Anterior cingulate cortex (tissue), 58 donors: ENCODE measurements at places on chromosomes 1 and 21.
A peak's percentile ranks its signal among the peaks of the same experiment; 100 is the strongest.

GRCh38 chr21:25801217-25802014, 66.6 kb downstream of the GABPA start:
- DNase-seq = peak; percentile 21

DNA sequence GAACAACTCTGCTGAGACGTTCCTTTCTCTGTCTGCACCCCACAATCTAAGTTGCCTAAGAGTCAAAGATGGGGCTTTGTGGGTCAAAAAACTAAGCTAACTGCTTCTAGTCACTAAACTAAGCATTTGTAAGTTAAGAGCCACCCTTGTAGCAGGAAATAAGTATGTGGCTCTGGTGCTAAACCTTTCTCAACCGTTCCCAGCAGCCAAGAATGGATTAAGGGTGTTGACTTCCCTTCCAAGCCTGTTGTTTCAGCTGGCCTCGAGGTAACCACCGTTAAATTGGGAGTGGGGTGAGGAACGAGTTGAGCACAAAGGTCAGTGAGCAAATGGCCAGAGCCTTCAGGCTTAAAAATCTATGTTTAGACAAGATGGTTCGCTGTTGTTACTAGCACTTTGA, 169.1 kb downstream of the TRIM33 start:
- DNase-seq = no peak

GRCh38 chr21:30083225-30083945, 83.2 kb downstream of the CLDN17 start:
- no peak for DNase-seq

DNA sequence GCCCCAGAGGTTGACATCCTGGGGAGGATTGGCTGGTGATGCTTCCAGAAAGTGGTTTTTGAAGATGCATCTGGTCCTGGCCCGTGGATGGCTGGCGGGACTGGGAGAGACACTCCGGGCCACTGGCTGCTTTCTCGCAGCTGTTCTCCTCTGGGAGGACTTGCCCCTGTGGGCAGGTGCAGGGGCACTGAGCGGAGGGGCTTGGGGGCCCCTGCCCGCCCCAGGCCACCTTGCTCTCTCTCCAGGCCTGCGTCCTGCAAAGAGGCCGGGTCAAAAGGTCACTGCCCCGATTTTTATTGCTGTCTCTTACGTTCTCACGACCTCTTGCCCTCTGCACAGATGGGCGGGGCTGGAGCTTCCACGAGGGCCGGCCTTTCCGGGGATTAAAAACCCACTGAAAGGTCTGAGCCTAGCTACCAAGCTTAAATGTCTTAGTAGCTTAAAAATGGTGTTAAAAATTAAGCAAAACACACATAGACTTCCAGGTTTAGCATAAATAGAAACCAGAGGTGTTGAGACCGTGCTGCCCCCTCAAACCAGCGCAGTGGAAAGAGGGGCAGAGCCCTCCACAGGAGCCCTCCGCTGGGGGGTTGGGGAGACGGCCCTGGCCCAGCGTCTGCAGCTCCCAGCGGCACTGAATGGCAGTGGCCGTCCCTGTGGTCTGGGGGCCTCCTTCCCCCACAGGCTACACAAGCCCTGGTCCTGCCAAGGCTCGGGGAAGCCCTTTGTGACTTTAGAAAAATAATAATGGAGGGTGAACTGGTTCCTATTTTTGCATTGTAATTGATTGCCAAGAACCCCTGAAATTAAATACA, 43.9 kb downstream of the SKI start:
- DNase-seq = no peak

- peak; percentile 6 for DNase-seq
These were observed at the start of gene B3GALT6 for GRCh38 chr1:1232208-1232795. Gene B3GALT6 (plus strand): TSS chr1:1232237. CDS start chr1:1232279, 42 bp downstream.

- no peak for DNase-seq
These were observed 3.9 kb upstream of the CNIH3 start for GRCh38 chr1:224612246-224612645.

DNA sequence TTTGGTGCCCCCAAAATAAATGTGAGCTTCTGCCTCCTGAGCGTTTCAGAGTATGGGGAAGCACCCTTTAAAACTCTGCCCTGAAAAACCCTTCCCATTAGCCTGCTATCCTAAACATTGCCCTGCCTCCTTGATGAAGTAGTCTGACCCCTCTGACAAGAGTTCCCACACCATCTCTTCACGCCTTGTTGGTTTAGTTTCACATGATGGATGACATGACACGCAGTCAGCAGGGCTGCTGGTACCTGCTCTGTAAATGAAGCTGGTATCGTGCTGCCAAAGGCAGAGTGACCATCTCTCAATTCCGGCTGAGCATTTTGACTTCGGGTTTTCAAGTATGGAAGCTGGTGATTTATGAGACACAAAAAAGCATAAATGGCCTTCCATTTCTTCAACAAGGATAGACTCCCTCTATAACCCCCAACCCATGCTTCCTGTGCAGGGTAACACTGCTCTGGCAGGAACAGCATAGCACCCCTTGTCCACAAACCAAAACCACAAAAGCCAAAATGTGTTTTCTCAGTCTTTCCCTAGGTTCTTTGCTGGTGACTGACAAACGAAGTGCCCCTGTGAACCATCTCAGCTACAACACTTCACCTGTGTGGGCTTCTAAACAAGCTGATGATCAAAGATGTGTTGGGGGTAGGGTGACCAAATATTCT, 444.6 kb downstream of the NUF2 start:
- no peak for DNase-seq

- no peak for DNase-seq
These were observed 201.3 kb downstream of the NCAM2 start for GRCh38 chr21:21199342-21200102.

GRCh38 chr1:169022648-169023047, 83.8 kb upstream of the ATP1B1 start:
- DNase-seq = no peak

- DNase-seq = no peak
These were observed 37.0 kb upstream of the PUM1 start for GRCh38 chr1:31102501-31102950.

DNA sequence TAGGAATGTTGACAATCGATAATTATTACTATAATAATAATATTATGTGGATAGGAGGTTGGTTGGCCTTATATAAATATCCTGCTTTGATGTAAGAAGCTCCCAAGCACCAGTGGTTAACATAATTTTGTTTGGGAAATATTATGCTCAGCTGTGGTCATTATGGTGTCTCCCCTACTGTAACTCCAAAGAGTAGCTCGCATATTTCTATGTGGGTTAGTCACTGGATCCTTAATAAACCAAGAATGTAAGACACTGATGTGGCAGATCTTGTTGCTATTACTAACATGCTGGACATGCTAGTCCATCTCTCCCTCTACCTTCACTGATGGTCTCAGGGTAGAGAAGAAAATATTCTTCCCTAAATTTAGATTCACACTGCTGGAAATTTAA, 79.2 kb upstream of the RALGPS2 start:
- no peak for DNase-seq

- DNase-seq = no peak
These were observed 18.0 kb downstream of the UBE2T start for GRCh38 chr1:202323731-202324130.

DNA sequence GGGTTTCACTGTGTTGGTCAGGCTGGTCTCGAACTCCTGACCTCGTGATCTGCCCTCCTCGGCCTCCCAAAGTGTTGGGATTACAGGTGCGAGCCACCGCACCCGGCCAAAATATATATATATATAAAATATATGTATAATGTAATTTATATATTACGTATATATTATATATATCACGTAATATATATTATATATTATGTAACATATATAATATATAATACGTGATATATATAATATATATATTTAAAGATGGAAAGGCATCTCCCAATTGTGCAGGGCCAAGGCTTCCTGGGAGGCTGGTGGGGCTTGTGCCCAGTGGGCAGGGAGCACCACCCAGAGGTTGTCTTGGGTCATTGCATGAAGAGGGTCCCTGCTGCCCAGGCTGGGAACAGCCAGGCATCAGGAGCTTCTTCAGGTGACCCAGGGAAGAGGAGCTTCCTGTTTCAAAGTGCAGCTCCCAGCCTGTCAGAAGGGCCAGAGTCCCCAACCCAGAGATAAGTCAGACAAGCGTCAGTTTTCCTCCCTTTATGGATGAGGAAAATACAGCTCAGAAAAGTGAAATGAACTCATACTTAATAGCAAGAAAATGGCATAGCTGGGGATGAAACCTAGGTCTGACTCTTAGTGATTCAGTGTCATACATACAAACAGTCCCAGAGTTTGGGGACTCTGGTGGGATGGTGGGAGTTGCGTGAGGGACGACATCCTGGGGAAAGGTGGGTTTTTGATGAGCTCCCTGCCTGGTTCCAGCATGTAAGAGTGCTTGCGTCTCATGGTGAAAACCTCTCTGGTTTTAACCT, 12.0 kb downstream of the UBE2Q1 start:
- peak; percentile 20 for DNase-seq

DNA sequence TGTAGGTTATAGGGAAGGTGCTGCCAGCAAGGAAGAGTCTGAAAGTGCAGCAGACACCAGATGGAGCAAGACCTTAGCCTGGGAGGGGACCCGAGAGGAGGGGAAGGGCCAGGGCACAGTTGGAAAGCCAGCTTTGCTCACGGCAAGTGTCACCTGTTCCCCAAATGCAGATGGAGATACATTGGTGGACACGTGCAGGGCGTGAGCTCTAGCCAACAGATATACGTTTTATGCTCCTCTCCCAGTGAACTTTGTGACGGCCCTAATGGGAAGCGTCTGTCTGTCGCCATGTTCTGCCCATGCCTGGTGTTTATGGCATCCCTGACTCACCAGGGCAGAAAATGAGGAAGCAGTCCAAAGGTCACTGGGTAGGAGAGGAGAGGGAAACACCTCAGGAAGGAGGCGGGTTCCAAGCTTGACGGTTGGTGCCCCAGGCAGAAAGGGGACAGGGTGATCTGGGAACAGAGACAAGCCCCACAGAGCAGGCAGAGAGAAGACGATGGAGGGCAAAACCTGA, 7.6 kb downstream of the GPA33 start:
- DNase-seq = no peak

DNA sequence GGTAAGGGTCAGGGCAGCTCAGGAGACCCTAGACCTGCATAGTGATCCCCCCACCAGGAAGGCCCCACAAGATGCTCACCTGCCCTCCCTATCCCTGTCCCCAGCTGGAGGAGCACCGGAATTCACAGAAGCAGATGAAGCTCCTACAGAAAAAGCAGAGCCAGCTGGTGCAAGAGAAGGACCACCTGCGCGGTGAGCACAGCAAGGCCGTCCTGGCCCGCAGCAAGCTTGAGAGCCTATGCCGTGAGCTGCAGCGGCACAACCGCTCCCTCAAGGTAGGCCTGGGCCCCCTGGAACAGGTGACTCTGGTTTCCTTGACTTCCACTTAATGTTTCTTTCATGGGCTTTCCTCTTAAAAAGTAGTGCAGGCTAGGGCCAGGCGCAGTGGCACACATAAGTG, 8.4 kb downstream of the TXLNA start:
- no peak for DNase-seq

DNA sequence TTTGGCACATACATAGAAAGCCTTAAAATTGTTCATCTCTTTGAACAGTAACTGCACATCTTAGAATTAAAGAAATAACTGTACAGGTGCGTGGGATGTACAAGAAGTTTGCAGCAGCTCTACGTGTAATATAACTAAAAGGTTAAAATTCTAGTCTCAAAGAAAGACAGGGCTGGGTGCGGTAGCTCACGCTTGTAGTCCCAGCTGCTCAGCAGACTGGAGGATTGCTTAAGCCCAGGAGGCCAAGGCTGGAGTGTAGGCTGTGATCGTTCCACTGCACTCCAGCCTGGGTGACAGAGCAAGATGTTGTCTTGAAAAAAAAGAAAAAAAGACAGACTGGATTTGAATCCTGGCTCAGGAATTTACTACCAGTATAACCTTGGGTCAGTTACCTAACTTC, 13.4 kb downstream of the PARP1 start:
- no peak for DNase-seq

GRCh38 chr1:8412183-8412831, 94.4 kb downstream of the SLC45A1 start:
- no peak for DNase-seq

GRCh38 chr1:109105881-109106280, 8.0 kb upstream of the ELAPOR1 start:
- DNase-seq = no peak

GRCh38 chr1:39086865-39087409, 60.8 kb downstream of the NDUFS5 start:
- no peak for DNase-seq

DNA sequence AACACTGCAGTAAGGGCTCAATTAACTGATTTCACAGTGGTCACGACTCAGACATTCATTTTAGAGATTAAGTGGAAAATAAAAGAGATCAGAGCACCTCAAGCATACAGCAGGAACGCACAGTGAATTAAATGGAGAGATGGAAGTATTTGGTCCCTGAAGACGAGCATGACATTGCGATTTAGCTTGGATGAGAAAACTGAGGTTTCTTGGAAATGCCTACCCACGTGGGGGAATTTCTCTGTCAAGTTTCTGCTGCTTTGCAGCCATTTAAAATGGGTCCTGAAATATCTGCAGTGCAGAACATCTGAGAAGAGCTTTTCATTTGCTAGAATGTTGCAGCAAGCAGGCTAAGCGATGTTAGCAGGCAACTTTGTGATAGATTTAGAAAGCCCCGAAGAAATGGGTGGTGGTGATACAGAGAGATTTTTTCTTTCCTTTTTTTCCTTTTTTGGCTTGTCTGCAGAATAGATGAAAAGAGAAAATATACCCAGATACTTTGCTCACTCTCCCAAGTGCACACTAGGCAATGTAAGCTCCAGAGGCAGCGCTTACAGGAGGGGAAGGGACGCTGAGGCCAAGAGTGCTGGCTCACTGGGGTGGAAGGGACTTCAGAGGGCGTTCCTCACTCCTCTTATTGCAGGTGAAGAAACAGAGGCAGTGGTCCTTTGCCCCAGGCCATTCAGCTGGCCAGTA, 258.0 kb downstream of the KCNJ6 start:
- DNase-seq = no peak

GRCh38 chr1:10586125-10586524, 111.4 kb downstream of the PEX14 start:
- no peak for DNase-seq

DNA sequence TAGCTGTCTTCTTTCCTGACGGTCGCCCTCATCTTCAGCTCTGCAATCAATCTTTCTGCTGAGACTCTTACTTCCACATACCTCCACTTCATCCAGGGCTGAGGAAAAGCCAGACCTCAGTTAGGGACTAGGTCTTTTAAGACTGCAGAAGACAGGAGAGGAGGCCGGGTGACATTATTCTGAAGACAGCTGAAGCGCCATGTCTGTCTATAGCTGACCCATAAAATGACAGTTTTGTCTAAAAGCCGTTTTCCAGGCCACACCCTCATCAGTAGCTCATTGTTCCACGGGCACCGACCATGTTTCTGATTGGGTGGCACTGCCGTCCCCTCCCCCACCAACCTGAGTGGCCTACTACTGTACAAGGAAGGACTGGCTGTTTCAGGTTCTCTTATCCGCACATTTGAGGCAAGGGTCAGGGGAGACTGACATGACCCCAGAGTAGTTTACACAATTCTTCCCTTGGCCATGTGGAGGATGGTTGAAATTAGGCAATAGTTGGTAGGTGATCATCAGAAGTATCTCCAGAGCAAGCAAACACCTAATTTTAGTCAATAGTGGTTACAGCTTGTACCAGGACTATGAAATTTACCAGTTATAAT, at the start of gene ADCY10:
ADCY10 (minus strand) TSS at position 240 of the 602 bp plus-strand sequence. CDS start 8,994 bp downstream, outside the sequence.
- no peak for DNase-seq

DNA sequence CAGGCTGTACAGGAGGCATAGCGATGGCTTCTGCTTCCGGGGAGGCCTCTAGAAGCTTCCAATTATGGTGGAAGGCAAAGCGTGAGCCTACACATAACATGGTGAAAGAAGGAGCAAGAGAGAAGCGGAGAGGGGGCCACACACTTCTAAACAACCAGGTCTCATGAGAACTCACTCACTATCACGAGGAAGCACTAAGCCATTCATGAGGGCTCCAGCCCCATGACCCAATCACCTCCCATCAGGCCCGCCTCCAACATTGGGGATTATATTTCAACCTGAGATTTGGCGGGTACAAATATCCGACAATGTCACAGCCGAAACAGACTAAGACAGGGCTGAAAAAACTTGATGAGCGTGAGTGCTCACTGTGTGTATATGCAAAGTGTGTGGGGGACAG, 89.3 kb upstream of the CNIH3 start:
- no peak for DNase-seq
